ENCODE measurements at places on chromosomes 2 and 18.

- DNase-seq, result peak; percentile 86
These were observed 46.0 kb upstream of the PAX8 start for GRCh38 chr2:113324684-113325160.

GRCh38 chr2:44877417-44877816 lies 64.1 kb upstream of the SIX3 start:
- no peak for DNase-seq

DNA sequence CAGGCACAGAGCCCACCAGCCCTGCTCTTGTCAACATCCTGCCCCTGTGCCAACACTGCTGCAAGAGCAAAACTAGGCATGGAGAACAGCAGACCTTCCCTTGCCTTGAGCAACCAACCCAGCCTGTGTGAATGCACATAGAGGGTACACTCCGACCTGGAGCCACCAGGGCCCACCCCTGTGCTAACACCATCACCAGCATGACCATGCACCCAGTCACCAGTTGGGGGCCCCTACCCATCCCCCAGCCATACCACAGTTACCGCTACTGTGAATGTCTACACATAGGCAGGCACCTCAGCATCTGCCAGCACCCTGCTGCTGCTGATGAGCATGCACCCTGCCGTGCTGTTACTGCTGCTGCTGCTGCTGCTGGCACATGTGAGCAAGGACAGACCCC lies 301.9 kb upstream of the ST6GAL2 start:
- DNase-seq, result no peak

GRCh38 chr2:227623226-227623625 lies 5.9 kb downstream of the SCYGR4 start:
- no peak for DNase-seq

- DNase-seq, result no peak
These were observed 200.4 kb downstream of the MEMO1 start for GRCh38 chr2:31810200-31810917.

- no peak for DNase-seq
These were observed at the start of gene PROC for GRCh38 chr2:127418300-127419111. Gene PROC, plus strand, starts transcription at chr2:127418427. Its CDS starts 1,516 bp downstream, at chr2:127419943.

- no peak for DNase-seq
These were observed 79.7 kb downstream of the PRKCE start for GRCh38 chr2:45731141-45731540.

GRCh38 chr18:35418610-35419009 lies 41.5 kb upstream of the ZNF396 start:
- DNase-seq, result no peak

GRCh38 chr2:169139145-169139544 lies 69.8 kb downstream of the DHRS9 start:
- DNase-seq, result no peak

DNA sequence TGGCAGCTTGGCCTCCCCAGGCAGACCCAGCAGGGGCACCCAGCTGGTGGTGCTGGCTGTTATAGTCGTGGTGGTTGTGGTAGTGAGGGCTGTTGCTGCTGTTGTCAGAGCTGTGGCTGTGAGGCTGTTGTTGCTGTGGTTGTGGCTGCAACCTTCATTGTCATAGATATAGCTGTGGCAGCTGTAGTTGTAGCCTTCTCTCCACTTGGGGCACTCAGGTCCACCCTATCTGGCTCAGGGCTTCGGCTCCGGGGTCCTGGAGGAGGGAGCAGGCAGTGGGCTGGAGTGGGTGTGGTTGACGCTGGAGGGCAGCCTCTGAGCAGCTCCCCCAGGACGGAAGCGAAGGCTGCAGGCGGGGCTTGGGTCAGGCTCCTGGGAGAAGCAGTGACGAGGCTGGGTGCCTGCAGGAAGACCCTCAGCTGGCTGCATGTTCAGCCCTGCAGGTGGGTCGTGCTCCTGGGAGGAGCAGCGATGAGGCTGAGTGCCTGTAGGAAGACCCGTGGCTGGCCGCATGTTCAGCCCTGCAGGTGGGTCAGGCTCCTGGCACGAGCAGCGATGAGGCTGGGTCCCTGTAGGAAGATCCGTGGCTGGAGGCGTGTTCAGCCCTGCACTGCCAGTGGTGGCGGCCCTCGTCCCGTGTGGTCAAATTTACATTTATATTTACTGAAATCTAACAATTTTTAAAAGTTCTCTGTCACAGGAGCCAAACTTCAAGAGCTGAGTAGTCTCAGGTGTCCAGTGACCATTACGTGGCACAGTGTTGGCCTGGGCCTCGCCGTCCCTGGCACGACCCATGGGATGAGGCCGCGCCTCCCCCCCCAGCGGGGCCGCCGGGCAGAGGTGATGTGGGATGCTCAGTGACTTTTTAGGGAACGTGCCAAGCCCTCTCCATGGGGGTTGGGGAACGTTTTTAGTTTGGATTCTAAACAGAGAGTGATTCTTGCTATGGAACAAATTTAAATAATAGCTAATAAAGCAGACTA lies 79.2 kb upstream of the PXDN start:
- DNase-seq, result peak; percentile 65

- DNase-seq, result no peak
These were observed 24.0 kb downstream of the ARMC9 start for GRCh38 chr2:231222318-231223000.

DNA sequence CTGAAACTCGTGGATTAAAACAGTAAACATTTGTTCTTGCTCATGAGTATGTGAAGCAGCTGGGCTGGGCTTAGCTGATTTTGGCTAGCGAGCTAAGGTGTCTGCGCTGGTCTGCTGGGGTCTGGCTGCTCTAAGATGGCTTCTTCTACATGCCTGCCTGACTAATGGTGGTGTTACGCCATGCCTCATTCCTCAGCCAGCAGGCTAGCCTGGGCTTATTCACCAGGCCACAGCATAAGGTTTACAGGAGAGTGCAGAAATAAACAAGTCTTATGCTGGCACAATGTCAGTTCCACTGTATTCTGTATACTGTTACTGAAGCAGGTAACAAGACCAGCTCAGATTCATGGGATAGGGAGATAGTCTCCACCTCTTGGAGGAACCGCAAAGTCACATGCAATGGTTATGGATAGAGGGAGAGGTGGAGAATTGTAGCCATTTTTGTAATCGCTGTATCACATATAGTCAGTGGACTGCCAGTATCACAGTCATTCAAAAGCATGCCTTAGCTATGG lies 80.0 kb downstream of the RHBDD1 start:
- no peak for DNase-seq

GRCh38 chr2:181958726-181959125 lies 26.9 kb upstream of the PPP1R1C start:
- DNase-seq, result no peak

DNA sequence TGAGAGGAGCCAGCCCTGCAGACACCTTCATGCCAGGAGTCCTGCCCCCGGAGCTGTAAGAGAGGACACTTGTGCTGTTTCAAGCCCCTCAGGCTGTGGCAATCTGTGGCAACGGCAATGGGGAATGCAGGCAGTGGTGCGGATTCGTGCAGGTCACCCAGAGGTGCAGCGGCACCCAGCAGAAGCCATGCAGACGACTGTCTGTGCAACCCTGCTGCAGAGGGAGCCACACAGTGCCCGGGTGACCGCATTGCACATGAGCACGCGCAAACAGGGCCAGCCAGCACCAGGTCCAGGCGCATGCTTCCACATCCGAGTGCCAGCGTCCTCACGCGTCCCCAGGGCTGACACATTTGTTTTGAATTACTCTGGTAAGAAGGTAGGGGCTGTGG lies 84.8 kb upstream of the GPC1 start:
- no peak for DNase-seq

DNA sequence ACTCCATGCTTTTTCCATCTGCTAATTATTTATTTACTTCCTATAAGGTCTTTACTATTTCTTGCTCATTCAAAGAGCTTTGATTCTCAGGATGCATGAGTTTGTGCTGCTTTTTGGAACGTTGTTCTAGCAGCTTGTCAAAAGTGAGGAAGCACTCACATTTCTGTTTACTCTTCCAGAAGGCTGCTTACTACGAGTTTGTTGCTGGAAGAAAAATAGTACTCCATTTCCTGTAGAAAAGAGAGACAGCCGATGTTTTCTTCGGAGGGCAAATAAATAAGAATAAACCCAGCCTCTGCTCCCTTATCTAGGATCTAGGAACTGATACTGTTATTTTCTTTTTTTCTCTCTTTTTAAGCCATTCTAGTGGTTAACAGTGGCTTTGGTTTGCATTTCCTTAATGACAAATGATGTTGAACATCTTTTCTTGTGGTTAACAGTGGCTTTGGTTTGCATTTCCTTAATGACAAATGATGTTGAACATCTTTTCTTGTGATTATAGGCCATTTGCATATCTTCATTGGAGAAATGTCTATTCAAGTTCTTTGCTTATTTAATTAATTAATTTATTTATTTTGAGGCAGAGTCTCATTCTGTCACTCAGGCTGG lies 20.5 kb downstream of the CYP27A1 start:
- DNase-seq, result no peak

DNA sequence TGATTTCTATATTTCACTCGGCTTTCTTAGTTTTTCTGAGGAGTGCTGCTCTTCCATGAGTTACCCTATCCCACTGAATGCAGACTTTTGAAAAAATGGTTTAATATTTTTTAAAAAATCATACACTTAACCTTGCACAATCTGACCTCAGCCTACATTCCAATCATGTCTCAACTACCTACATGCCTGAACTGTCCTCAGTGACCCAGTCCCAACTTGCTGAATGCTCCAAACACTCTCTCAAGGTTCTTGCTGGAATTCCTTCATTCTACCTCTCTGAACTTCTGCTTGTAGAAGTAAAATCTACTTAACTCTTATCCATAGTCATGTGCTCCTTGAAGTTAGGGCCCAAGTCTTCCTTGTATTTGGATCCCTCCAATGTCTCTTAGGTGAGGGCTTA lies 181.6 kb downstream of the XIRP2 start:
- DNase-seq, result no peak

- DNase-seq, result no peak
These were observed 51.7 kb downstream of the RBKS start for GRCh38 chr2:27838502-27838901.

DNA sequence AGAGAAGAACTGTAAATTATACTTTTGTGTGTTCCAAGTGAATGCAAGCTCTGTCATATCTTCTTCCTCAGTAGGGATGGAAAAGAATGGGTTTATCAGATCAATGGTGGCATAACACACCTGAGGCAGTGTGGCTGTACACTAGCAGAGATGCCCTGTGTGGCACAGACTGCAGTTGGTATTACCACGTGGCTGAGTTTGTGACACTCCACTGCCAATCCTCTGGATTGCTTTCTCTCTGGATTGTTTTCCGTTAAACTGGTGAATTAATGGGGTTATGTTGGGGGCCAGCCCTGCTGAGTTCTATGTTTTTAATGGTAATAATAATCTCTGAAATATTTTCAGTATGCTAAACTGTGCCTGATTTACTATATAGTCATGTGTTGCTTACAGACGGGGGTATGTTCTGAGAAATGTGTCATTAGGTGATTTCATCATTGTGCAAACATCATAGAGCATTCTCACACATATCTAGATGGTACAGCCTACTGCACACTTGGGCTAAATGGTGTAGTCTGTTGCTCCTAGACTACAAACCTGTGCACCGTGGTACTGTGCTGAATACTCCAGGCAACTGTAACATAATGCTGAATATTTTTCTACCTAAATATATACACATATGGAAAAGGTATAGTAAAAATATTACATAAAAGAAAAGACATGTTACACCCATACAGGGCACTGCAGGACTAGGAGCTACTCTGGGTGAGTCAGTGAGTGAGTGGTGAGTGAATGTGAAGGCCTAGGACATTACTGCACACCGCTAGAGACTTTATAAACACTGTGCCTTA lies 84.7 kb upstream of the ST6GAL2 start:
- DNase-seq, result no peak

DNA sequence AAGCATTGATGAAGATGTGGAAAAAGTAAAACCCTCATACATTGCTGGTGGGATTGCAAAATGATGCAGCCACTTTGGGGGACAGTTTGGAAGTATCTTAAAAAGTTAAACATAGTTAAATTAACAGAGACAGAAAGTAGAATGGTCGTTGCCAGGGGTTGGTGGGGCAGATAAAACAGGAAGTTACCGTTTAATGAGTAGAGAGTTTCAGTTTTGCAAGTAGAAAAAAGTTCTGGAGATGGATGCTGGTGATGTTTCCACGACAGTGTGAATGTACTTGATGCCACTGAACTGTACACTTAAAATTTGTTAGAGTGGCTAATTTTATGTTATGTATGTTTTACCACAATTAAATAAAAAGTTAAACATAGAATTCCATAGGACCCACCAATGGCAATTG lies 44.5 kb upstream of the EGR4 start:
- no peak for DNase-seq

DNA sequence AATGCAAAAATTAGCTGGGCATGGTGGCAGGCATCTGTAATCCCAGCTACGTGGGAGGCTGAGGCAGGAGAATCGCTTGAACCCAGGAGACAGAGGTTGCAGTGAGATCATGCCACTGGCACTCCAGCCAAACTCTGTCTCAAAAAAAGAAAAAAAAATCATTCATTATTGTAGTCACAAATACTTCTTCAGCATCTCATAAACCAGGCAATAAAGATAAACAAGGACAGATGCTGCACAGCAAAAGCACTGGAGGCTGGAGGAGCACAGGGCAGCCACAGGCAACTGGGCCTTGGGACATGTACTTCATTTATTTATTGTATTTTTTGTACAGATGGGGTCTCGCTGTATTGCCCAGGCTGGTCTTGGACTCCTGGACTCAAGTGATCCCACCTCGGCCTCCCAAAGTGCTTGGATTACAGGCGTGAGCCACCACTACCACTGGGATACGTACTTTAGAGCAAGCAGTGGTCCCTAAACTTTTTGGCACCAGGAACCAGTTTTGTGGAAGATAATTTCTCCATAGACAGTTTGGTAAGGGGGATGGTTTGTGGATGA lies 16.8 kb upstream of the MAT2A start:
- no peak for DNase-seq

GRCh38 chr2:30269771-30270145 lies 38.4 kb downstream of the LBH start:
- no peak for DNase-seq

DNA sequence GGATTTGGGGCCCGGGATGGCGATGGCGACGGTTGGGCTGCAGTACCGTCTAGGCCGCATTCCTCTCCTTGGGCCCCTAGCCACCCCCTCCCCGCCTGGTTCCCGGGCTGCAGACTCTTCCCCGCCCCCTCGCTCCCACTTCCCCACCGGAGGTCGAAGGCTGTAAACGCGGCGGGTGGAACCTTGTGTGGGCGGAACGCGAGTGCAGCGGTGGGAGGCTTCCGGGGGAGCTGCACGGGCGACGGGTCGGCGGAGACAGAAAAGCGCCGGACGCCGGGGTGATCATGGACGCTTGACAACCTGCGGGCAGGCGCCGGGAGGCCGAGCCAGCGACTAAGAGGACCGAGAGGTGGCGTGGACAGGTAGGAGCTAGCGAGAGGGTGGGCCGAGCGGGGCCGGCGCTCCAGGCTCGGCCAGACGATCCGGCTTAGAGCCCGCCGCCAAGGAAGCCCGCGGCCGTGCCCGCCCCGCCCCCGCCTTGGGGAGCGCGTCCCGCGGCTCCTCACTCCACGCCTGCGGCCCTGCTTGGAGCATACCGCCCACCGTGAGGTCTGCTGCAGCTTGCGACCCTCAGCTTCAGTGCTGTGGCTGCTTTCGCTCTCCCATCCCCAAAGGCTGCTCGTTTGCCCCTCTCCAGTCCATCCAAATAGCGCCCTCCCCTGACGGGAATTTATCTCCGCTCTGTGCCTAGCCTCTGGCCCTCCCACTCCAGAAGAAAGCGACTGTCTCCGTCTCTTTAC lies at the start of gene COPS7B:
TSS of gene COPS7B (plus strand) at position 269 of the 740 bp plus-strand sequence. CDS start 2,126 bp downstream, outside the sequence.
- DNase-seq, result peak; percentile 89

GRCh38 chr2:53942280-53942679 lies 28.5 kb downstream of the PSME4 start:
- DNase-seq, result no peak
